ENCODE measurements at places on chromosomes 6 and 20.

- no peak for DNase-seq
These were observed 2.4 kb downstream of the CABLES2 start for GRCh38 chr20:62404761-62405107.

DNA sequence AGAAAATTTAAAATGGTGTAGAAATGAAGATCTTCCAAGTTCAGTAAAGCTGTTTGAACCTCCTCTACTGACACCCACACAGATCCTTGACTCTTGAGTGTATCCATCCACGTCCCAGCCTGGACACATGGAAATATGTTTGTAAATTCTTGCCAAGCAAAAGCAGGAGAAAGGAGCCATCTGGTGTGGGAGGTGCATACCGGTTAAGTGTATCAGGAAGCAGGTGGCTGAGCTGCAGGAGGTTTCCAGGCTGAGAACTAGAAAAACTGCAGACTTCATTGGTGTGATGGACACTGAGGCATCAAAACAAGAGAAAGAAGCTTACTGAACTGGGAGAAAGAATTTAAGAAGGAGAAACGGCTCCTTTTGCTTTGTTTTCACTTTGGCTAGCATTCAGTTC, 229.9 kb upstream of the GRIK2 start:
- no peak for DNase-seq

- no peak for DNase-seq
These were observed 618 bp downstream of the RTN4IP1 start for GRCh38 chr6:106628658-106629102.

- no peak for DNase-seq
These were observed 3.6 kb downstream of the JARID2 start for GRCh38 chr6:15249371-15250019.

DNA sequence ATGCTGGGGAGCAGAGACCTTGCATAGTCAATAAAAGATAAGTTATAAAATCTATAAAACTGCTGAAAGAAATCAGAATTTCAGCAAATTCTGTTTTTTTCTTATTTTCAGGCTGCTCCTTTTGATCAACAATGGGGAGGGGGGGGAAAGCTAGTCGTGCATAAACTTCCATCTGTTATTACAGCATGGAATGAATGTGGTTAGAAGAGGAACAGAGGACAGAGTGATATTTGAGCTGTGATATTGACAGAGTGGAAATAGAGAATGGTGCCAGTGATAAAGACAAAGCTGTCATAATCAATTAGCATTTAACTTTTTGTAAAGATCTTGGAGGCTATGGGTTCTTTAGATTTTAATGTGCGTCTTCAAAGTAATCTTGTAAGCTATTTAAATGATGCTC, 43.4 kb upstream of the QKI start:
- DNase-seq, result no peak

DNA sequence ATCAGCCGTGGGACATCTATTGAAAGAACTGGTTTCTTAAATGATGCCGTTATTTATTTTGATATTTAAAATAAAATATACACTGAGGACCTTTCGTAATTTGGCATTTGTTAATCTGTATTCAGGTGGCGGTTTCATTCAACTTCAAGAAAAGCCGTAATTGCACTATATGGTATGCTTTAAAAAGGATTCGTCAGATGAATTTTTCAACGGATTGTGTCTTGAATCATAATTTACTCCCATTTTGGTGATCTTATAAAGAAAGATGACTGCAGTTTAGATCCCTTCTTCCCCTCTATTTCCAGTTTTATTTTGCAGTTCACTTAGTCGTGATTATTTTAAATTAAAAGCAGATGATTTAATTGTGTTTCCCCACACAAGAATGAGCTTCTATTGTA, 761 bp downstream of the KLHL32 start:
- no peak for DNase-seq

GRCh38 chr6:42748203-42748898, 2.4 kb upstream of the TBCC start:
- no peak for DNase-seq

- DNase-seq, result no peak
These were observed 684 bp upstream of the DNAH8 start for GRCh38 chr6:38714239-38715015.

DNA sequence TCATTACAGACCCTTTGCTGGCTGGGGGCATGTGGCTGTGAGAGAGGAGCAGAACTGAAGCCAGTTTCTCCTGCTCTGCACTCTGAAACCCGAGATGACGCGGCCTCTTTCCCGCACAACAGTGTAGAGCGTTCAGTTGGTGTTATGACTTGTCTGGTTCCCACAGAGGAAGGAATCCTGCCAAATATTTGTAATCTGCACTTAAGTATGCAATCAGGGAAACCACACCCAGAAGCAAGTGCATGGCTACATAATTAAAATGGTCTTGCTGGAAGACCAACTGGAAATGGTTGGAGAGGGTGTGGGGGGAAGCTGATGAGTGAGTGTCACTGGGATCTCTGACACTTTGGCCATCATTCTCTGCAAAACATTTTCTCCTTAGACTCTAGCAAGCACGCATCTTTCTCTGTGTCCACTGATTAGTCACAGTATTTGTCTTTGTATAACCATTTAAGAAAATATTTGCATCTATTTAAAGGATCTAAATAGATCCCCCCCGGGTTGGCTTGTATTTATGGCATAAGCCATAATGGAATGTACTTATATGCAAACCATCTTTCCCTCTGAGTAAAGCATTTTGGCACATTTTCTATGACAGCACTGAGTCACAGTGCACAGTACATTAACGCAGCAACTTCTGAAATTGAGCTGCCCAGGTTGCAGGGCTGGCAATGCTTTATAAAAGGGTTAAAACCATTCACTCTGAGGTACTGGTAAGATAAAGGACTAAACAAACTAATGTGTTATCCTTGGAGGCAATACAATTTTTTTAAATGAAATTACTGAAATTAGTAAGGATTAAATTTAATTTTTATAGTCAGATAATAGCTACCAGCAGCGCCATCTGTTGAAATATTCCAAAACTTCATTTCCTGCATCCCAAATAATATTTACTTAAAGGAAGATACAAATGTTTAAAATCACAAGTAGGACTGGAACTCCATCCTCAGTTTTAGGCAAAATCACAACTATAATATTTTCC, 76.7 kb downstream of the FOXC1 start:
- no peak for DNase-seq

GRCh38 chr6:11272491-11273192, 40.2 kb upstream of the NEDD9 start:
- no peak for DNase-seq

DNA sequence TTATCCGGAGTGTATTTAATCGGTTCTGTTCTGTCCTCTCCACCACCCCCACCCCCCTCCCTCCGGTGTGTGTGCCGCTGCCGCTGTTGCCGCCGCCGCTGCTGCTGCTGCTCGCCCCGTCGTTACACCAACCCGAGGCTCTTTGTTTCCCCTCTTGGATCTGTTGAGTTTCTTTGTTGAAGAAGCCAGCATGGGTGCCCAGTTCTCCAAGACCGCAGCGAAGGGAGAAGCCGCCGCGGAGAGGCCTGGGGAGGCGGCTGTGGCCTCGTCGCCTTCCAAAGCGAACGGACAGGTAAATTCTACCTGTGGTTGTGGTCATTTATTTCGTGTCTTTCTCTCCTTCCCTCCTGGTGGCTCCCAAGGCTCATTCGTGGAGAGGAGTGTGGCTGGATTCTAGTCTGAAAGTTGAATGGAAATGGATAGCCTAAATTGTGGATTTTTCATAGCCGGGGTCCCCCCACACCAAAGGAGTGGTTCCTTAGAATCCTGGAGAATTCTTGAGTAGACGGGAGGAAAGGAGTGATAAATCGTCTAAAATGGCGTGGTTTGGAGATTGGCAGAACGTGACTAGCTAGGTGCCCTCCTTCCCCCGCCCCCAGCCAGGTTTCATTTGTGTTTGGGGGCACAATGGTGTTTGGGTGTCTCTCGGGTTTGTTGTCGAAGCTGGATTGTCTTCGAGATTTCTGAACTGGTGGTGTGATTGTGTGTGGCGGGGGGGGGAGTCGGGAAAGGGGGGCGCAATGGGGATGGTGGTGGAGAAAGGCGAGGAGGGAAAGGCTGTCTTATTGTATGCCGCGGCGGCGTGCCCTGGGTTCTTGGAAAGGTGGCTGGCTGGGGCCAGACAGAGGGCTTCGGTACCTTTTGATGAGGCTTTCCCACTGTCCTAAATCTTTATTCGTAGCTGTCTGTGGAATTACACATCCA, 673 bp downstream of the MARCKS start:
- no peak for DNase-seq

DNA sequence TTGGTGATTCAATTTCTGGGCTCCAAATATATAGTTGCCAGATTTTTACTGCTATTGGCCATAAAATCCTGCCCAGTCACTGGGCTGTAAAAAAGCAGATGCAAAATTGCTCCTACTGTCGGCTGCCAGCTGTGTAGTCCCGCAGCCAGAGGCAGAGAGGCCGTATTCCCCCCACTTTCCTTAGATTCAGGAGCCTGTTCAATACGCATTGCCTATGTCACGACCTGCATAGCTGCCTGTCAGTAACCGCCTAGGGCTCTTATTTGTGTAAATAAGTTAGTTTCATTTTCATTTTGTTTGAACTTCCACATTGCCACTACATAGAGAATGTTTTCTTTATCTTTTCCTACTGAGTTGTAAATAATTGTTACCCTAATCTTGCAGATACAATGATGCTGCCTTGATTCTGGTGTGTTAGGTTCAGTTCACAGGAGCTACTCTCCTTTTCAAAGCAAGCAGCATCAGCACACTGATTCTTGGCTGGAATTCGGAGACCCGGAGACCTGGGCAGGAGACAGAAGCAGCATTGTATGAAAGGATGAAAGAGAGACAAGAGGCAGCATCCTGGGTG, 46.0 kb upstream of the UST start:
- no peak for DNase-seq

- no peak for DNase-seq
These were observed 59.2 kb downstream of the TNFAIP3 start for GRCh38 chr6:137926207-137926731.

- no peak for DNase-seq
These were observed 59.6 kb upstream of the TTPAL start for GRCh38 chr20:44415833-44416715.

- DNase-seq, result no peak
These were observed 202.4 kb upstream of the CDH4 start for GRCh38 chr20:61049684-61050083.

DNA sequence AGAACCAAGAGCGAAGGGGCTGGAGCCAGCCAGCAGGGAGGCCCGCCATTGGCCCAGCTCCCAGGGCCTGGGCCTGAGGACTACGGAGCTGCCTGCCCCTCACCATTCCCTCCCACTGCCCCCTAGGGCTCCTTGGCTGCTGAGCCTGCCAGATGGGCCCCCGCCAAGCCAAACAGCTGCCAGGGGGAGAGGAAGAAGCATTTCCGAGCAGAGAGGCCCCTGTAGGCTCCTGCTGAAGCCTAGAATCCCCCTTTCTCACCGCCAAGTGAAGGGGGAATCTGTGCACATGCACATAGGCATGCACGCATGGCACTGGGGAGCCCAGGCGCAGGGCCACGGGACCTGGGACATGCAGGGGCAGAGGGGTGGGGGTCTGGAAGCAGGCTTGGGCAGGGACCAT, 28.5 kb upstream of the MRPS18A start:
- DNase-seq, result peak; percentile 37

DNA sequence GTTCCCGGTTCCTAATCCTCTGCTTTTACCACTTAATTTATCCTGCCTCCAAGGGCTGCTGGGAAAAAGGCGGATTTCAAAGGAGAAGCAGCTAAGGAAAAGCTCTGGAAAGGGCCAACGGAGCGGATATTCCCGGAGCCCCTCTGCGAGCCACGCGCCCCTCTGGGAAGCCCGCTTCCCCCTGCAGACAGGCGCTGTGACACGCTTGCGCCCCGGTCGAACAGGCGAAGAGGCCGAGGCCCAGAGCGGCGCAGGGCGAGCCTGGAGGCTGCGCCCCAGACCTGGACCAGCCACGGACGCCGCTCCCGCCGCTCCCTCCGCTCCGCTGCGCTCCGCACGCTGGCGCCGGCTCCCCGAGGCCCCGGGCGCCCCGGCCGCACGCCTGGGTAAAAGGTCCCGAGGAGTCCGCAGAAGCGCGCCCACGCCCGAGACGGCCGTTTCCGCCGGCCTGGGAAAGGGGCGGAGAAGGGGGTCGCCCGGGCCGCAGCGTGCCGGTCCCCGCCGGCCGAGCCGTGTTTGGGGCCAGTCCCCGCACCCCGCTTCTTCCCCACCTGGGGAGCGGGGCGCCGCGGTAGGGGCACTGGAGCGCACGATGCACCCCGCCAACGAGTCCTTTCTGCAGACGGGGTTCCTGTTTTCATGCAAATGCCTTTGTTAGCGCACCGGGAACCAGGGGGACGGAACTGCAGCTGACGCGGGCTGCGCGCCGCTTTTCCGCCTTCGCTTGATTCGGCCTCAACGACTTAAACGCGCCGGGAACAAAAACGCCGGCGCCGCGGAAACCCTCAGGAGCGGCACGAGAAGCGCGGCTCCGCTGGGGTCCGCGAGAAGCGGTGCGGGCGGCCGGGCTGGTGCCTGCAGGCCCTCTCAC, 91.9 kb upstream of the SIRPA start:
- DNase-seq, result peak; percentile 31

DNA sequence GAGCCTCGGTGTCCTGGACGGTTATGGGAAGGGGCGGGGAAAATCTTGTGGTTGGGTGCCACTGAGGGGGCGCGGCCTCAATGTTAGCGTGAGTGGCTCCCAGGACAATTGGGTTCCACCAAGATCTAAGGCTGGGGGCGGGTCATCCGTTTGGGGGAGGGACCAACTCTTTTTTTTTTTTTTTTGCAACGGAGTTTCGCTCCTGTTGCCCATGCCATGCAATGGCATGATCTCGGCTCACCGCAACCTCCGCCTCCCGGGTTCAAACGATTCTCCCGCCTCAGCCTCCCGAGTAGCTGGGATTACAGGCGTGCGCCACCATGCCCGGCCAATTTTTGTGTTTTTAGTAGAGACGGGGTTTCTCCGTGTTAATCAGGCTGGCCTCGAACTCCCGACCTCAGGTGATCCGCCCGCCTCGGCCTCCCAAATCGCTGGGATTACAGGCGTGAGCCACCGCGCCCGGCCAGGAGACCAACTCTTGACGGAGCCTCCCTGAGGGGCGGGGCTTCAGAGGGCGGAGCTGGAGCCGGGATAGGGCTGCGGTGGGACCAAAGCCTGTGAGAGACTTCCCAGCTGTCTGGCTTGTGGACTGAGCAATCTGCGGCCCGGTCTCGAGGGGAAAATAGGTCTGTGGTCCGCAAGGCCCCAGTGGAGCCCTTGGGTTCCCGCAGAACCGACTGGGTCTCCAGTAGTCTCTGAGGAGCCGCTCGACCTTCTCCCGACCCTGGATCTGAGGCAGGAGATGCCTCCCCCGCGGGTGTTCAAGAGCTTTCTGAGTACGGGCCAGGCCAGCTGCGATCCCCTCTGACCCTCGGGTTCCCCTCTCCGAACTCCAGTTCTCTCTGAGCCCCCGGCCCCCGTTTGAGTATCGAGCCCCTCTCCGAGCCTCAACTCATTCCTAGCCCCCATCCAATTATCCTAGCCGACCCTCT, 1.1 kb downstream of the SPAG4 start:
- DNase-seq, result peak; percentile 12

GRCh38 chr6:43243664-43244321, 512 bp downstream of the TTBK1 start:
- no peak for DNase-seq

DNA sequence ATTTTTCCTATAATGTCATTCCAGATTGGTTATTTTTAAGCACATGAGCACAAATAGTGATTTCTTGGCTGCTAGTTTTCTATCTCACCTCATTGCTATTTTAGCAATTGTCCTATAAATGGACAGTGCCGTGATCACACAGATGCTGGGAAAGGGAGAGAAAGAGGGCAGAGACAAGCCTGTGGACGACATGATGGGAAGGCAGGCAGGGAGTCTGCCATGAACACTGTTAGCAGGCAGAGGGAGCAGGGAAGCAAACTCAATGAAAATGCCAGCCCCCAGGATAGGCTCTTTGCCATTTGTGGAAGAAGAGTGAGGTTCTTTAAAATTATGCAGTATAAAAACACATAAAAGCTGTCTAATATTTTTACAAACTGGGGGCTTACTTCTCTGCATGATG, 96.8 kb downstream of the ADTRP start:
- DNase-seq, result no peak

All from amygdala (tissue), 56 donors.